CD4-positive, alpha-beta T cell (primary cell): ENCODE measurements at places on chromosomes 16 and 17.

GRCh38 chr17:34998205-34998604 lies 17.9 kb downstream of the LIG3 start:
- H3K4me3 ChIP-seq, result no peak overlapping the region
- no peak overlapping the region for H3K27ac ChIP-seq
- peak; percentile 73 for DNase-seq
- H3K36me3 ChIP-seq, result peaks cover 71% of the 10 kb centered on the region
- H3K27me3 ChIP-seq, result no peaks in the 10 kb centered on the region

GRCh38 chr17:34443619-34444469 lies 80.8 kb upstream of the CCL1 start:
- no peak overlapping the region for H3K27ac ChIP-seq
- DNase-seq, result no peak
- H3K4me3 ChIP-seq, result no peak overlapping the region
- H3K36me3 ChIP-seq, result no peaks in the 10 kb centered on the region
- H3K27me3 ChIP-seq, result peaks cover 10% of the 10 kb centered on the region

GRCh38 chr16:56408379-56409098 lies 16.8 kb downstream of the AMFR start:
- H3K4me1 ChIP-seq, result no peaks in the 10 kb centered on the region
- peaks cover 58% of the 10 kb centered on the region for H3K36me3 ChIP-seq
- no peak for DNase-seq
- no peak overlapping the region for H3K27ac ChIP-seq
- H3K27me3 ChIP-seq, result no peaks in the 10 kb centered on the region
- no peak overlapping the region for H3K4me3 ChIP-seq

DNA sequence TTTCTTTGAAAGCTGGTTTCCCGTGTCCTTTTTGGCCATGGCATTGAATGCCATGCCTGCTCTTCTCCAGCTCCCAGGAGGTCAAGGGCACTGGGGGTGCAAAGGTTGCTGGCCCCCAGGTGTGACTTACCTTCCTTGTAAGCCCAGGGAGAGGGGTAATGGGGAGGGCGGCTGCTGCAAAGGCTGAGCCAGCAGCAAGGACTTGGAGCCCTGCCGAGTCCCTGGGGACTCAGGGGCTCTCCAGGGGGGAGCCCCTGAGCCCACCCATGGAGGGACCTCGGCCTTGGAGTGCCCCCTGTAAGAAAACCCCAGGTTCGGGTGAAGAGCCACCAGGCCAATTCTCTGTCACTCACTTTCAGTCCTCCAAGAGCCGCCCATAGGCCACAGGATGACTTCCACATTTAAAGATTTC lies 5.9 kb upstream of the CCL22 start:
- H3K27me3 ChIP-seq, result peaks cover 24% of the 10 kb centered on the region
- H3K4me3 ChIP-seq, result no peak overlapping the region
- H3K4me1 ChIP-seq, result peaks cover 5% of the 10 kb centered on the region
- no peak for DNase-seq
- H3K36me3 ChIP-seq, result no peaks in the 10 kb centered on the region
- no peak overlapping the region for H3K27ac ChIP-seq

DNA sequence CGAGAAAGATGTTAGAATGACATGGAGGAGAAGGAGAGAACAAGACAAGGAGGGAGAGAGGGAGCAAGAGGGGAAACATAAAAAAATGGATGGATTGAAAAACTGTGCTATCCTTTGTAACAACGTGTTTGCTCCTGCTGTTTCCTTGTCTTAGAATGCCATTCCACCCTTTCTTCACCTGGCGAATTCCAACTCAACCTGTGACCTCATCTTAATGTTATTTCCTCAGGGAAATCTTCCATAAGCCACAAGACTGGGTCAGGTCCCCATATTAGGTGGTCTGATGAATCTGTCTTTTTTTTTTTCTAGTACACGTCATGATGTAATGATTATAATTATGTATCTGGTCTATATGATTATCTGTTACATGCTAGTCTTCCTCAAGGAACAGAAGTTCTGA lies 195.0 kb upstream of the MAF start:
- no peaks in the 10 kb centered on the region for H3K36me3 ChIP-seq
- H3K4me1 ChIP-seq, result no peaks in the 10 kb centered on the region
- no peak for DNase-seq
- no peaks in the 10 kb centered on the region for H3K27me3 ChIP-seq

GRCh38 chr16:15757630-15758251 lies 99.1 kb downstream of the MYH11 start:
- peaks cover 10% of the 10 kb centered on the region for H3K4me1 ChIP-seq
- peaks cover 3% of the 10 kb centered on the region for H3K27me3 ChIP-seq
- H3K36me3 ChIP-seq, result no peaks in the 10 kb centered on the region
- H3K27ac ChIP-seq, result no peak overlapping the region

DNA sequence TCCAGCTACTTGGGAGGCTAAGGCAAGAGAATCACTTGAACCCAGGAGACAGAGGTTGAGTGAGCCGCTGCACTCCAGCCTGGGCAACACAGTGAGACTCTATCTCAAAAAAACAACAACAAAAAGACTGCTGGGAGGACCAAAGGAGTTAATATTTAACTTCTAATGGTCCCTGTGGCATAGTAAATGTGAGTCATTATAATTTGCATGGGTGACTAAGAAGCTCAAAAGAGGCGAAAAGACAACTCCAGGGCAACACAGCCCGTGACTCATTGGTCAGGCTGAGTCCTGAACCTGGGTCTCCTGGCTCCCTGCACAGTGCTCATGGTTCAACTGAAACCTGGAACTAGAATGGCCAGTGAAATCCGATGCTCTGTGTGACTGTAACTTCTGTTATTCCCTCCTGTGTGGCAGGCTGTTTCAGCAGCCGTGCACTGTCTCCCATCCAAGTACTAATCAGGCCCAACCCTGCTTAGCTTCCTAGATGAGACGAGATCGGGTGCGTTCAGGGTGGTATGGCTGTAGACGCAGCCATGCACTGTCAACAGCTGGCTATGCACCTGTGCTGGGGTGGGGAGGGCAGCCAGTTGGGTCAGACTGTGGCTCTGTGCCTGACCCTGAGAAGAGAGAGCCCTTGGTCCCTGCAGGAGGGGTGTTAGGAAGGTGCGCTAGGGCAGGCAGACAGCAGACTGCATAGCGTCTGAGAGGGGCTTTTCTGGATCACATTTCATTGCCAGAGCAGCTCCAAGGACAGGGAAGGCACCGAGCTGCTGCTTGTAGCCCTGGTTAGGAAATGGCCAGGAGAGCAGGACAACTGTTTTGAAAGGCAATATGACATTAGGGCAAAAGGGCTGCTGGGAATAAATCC lies 14.5 kb upstream of the GPRC5C start:
- H3K4me3 ChIP-seq, result no peak overlapping the region
- H3K36me3 ChIP-seq, result no peaks in the 10 kb centered on the region
- H3K27me3 ChIP-seq, result no peaks in the 10 kb centered on the region
- DNase-seq, result no peak

DNA sequence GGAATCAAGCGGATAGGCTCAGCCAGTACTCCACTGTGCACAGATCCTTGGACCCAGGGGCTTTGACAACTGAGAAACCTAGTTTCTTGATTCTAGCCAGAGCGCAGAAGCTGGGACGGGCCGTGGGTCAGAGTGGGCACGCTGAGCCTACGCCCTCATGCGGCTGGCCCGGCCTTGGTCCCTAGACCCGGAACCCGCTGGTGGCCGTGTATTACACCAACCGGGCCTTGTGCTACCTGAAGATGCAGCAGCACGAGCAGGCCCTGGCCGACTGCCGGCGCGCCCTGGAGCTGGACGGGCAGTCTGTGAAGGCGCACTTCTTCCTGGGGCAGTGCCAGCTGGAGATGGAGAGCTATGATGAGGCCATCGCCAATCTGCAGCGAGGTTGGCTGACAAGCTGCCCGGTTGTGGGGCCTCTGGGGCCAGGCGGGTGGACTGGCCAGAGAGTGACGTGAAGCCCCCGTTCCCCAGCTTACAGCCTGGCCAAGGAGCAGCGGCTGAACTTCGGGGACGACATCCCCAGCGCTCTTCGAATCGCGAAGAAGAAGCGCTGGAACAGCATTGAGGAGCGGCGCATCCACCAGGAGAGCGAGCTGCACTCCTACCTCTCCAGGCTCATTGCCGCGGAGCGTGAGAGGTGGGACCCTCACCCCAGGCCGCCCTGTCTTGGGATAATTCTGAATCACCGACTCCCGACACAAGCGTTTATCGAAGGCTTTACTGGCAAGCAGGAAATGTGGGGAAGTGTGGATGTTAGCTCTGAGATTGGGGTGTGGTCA lies 946 bp downstream of the STUB1 start:
- peak overlapping the region; percentile 76 for H3K4me3 ChIP-seq
- peaks cover 5% of the 10 kb centered on the region for H3K27me3 ChIP-seq
- H3K36me3 ChIP-seq, result peaks cover 20% of the 10 kb centered on the region
- DNase-seq, result no peak

- no peak overlapping the region for H3K4me3 ChIP-seq
- H3K36me3 ChIP-seq, result no peaks in the 10 kb centered on the region
- H3K27ac ChIP-seq, result no peak overlapping the region
- no peak for DNase-seq
Measured at GRCh38 chr16:17768257-17768656, 297.5 kb upstream of the XYLT1 start.

GRCh38 chr16:29696881-29697331 lies 17.9 kb downstream of the QPRT start:
- peaks cover 20% of the 10 kb centered on the region for H3K4me1 ChIP-seq
- no peak overlapping the region for H3K27ac ChIP-seq
- no peaks in the 10 kb centered on the region for H3K27me3 ChIP-seq
- no peak overlapping the region for H3K4me3 ChIP-seq
- no peak for DNase-seq

DNA sequence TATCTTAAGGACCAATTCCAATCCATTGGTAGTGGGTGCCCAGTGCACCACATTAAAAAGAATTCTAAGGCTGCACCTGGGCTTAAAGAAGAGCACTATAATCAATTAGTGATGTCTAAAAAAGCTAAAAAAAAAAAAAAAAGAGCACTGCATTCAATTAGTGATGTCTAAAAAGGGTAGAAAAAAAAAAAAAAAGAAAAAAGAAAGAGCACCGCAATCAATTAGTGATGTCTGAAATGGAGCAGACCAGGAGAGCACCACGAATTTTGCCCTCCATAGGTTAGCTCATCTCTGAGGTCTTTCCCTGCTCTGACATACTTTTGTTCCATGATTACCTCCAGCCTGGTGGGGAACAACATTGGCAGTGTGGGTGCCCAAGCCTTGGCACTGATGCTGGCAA lies 18.9 kb upstream of the CYLD start:
- no peak overlapping the region for H3K4me3 ChIP-seq
- H3K4me1 ChIP-seq, result peaks cover 29% of the 10 kb centered on the region
- no peak for DNase-seq
- no peaks in the 10 kb centered on the region for H3K27me3 ChIP-seq
- no peak overlapping the region for H3K27ac ChIP-seq

DNA sequence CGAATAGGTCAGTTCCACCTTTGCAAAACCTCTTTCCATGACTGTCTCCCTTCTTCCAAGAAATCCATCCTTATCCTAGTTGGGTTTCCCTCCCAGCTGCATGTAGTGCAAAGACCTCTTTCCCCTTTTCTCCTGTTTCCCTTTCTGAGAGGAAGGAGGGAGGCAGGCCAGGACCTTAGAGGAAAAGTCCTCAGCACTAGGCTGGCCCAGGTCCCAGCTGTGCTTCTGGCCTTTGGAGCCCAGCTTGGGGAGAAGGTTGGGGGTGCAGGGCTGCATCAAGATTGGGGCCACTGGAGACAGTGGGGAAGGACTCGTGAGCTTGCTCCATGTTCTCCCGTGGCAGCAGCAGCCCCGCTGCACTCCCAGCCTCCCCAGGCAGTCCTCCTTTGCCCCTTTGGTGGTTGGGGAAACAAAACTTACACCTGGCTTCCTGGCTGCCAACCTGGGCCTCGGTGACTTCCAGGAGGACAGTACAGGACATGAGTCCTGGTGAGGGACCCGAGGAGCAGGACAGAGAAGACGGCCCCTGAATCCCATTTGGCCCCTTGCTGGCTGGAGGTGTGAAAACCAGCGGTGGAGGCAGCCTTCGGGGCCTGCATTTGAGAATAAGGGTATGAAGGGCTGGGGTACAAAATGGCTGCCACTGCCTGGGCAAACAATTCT lies 481 bp downstream of the HEXIM2 start:
- no peaks in the 10 kb centered on the region for H3K36me3 ChIP-seq
- H3K4me3 ChIP-seq, result peak overlapping the region; percentile 97
- no peak for DNase-seq
- H3K27me3 ChIP-seq, result no peaks in the 10 kb centered on the region
- no peak overlapping the region for H3K27ac ChIP-seq

GRCh38 chr17:33968350-33969044 lies 286.6 kb upstream of the CCL2 start:
- DNase-seq, result no peak
- no peaks in the 10 kb centered on the region for H3K36me3 ChIP-seq
- H3K4me1 ChIP-seq, result peaks cover 29% of the 10 kb centered on the region
- no peak overlapping the region for H3K4me3 ChIP-seq
- no peak overlapping the region for H3K27ac ChIP-seq
- H3K27me3 ChIP-seq, result no peaks in the 10 kb centered on the region

- no peaks in the 10 kb centered on the region for H3K4me1 ChIP-seq
- H3K27ac ChIP-seq, result no peak overlapping the region
- peaks cover 50% of the 10 kb centered on the region for H3K36me3 ChIP-seq
- H3K27me3 ChIP-seq, result no peaks in the 10 kb centered on the region
Measured at GRCh38 chr16:70573451-70574121, 50.0 kb downstream of the SF3B3 start.

DNA sequence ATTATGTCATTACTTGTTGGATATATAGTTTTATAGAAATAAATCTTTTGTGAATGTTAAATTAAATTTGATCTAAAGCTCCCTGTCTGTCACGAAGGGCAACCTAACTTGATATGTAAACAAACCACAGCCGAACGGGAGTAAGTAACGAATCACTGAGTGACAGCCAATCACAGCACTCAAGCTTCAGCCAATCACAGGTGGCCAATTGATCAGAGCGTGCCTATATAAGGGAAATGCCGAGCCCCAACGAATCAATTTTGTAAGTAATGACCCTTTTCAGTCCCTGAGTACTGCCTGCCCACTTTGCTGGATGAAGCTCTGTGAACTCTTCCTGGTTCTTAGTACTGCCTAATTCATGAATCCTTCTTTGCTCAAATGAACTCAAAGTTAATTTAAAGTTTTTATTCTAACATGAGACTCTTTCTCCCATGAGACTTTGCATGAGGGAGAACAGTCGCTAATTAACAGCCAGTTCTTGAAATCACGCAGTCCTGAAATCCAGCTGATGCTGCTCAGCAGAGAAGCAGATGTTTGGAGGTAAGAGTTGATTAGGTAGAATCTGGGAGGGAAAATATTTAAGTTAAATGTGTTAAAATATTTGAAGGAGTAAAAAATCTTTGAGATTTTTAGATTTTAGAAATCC lies 302.2 kb downstream of the CNTNAP4 start:
- no peak overlapping the region for H3K27ac ChIP-seq
- H3K4me3 ChIP-seq, result no peak overlapping the region
- H3K4me1 ChIP-seq, result no peaks in the 10 kb centered on the region
- no peaks in the 10 kb centered on the region for H3K36me3 ChIP-seq
- no peaks in the 10 kb centered on the region for H3K27me3 ChIP-seq

GRCh38 chr17:29847527-29848400 lies 82.3 kb downstream of the SSH2 start:
- H3K4me1 ChIP-seq, result no peaks in the 10 kb centered on the region
- DNase-seq, result no peak
- no peaks in the 10 kb centered on the region for H3K36me3 ChIP-seq
- H3K27me3 ChIP-seq, result no peaks in the 10 kb centered on the region
- no peak overlapping the region for H3K27ac ChIP-seq
- H3K4me3 ChIP-seq, result no peak overlapping the region

- H3K27me3 ChIP-seq, result peaks cover 28% of the 10 kb centered on the region
- H3K4me3 ChIP-seq, result no peak overlapping the region
- H3K4me1 ChIP-seq, result peaks cover 11% of the 10 kb centered on the region
- no peak for DNase-seq
- H3K36me3 ChIP-seq, result no peaks in the 10 kb centered on the region
- no peak overlapping the region for H3K27ac ChIP-seq
Measured at GRCh38 chr16:85239239-85239638, 127.0 kb upstream of the CIBAR2 start.
